Naive thymus-derived CD4-positive, alpha-beta T cell (primary cell): ENCODE measurements at places on chromosomes 7 and 10. TPM values are rescaled to one million over a fixed set of nuclear protein-coding genes. Genes with fewer than 3 reads are reported as not detected.

GRCh38 chr10:103244666-103245271 is 918 bp upstream of the RPEL1 start:
- peak; percentile 56 for DNase-seq
- no peaks in the 10 kb centered on the region for H3K27me3 ChIP-seq
- H3K4me3 ChIP-seq: no peak overlapping the region
- no peak overlapping the region for H3K27ac ChIP-seq
- H3K36me3 ChIP-seq: no peaks in the 10 kb centered on the region
- no peaks in the 10 kb centered on the region for H3K4me1 ChIP-seq

DNA sequence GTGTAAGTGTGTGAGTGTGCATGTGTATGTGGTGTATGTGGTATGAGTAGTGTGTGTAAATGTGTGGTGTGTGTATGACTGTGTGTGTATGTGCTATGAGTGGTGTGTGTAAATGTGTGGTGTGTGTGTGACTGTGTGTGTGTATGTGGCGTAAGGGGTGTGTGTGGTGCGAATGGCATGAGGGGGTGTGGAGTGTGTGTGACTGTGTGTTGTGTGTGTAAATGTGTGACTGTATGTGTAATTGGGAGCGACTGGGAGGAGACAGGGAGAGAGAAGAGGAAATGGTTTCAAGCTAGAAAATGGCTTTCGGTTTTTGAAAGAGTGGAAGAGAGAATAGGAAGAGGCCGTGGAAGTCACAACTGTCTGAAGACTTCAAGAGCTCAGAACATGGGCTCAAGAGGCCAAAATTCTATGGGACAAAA is 23.6 kb upstream of the GATAD1 start:
- no peak for DNase-seq
- no peaks in the 10 kb centered on the region for H3K36me3 ChIP-seq
- no peak overlapping the region for H3K4me3 ChIP-seq
- no peaks in the 10 kb centered on the region for H3K27me3 ChIP-seq
- H3K4me1 ChIP-seq: peaks cover 6% of the 10 kb centered on the region

DNA sequence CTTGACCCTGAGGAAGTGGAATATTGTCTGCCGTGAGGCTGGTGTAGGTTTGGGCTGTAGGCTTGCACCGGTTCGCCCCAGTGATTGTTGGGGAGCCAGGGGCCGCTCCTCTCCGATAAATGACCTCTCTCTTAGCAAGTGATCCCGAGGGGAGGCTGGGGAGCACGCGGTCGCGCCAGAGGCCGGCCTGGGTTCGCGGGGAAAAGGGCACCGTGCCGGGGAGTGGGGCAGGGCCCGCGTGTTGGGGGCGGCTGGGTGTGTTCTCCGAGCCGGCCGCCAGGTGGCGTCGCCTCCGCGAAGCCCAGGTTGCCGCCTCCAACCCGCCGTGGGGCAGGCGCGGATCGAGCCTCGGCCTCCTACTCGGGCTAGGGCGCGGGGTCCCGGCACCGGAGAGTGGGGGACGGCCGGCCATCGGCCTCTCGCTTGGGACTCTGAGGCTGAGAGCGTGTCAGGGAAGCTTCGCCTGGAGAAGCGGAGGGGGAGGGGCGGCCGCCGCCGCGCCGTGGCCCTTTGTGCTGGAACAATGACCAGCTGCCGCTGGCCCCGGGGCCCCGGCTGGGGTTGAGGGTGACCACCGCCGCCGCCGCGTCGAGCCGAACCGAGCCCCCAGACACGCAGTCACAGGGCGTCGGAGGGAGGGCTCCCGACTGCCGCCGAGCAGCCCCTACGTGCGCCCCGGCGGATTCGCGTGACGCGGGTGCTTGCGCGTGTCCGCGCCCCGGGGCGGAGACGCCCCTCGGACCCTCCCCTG is 442 bp upstream of the LZTS2 start:
- H3K36me3 ChIP-seq: peaks cover 22% of the 10 kb centered on the region
- H3K27me3 ChIP-seq: no peaks in the 10 kb centered on the region
- peak; percentile 87 for DNase-seq
- H3K4me3 ChIP-seq: peak overlapping the region; percentile 87
- H3K4me1 ChIP-seq: peaks cover 20% of the 10 kb centered on the region
- H3K27ac ChIP-seq: peak overlapping the region; percentile 99

DNA sequence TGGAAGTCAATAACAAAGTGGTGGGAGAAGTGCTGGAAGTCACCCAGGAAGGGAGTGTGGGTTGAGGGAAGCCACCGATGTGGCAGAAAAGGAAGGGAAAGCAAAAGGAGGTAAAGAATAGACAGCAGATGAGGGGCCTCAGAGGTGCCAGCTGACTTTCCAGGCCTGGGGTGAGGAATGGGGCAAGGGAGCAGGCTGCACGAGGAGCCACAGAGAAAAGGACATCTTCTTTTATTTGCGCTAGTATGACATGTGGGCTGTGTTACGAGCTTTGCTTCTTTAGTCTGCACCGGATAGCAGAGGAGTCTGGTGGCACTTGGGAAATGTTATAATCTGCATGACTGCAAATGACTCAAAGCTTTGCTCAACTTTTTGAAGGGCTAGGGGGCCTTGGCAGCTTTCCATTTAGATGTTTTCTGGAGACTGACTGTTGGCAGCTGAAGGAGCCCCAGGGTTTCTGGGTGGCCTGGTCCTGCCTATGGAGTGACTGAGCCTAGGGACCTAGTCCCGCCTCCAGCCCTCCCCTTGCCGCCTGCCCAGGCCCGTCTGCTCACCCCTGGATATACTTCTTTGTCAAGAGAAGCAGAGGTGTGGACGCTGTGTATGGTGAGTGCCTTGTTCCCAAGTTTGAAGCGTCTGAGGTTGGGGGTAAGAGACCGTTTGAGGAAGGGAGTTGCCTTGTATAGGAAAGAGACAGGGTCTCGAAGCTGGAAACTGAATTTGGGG is 5.1 kb downstream of the PRXL2A start:
- H3K27ac ChIP-seq: no peak overlapping the region
- DNase-seq: no peak
- no peaks in the 10 kb centered on the region for H3K36me3 ChIP-seq

Gene CCDC3
- polyA plus RNA-seq: not detected

DNA sequence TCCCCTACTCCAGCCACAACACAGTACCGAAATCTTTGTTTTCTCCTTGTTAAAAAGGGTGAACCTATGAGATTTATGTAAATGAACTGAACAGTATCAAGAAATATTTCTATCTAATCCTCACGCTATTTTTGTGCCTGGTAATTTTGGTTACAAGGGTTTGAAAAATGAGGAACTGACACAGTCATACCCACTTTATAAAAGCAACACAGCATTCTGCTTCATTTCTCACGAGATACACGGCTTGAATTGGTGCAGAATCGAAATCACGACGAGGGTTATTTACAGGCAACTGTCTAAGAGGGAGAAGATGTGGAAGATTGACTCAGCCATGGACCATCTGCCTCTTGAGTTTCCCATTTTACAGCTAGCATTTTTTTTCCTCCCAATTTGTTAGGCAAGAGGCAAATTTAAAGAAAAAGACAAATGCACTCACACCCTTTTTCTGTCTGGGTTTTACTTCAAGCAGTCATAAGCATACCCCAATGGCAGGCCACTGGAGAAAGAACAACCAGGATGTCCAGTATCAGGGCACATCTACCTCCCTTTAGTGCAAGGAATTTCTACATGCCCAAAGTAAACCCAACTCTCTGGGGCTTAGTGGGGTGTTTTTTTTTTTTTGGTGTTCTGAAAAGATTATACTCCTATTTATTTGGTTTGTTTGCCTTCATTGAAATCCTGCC is 108.1 kb downstream of the ITGB8 start:
- no peaks in the 10 kb centered on the region for H3K4me1 ChIP-seq
- no peak overlapping the region for H3K4me3 ChIP-seq
- H3K27me3 ChIP-seq: no peaks in the 10 kb centered on the region
- H3K27ac ChIP-seq: no peak overlapping the region

DNA sequence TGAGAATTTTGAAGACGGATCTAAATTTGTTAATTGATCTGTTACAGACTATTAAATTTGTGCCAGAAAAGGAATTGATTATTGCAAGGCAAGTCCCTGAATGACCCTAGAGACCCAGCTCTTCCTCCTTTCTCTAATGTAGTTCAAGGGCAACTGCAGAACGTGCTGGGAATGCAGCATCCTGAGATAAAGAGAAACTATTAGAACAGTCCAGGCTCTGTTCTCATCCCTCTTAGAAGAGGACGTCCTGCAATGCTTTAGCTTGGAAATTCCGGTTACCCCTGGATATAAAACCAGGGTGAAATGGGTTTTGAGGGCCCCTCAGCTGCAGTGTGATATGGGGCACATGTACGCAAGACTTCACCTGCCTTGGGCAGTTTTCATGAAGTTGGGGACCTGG is 67.3 kb downstream of the PTN start:
- H3K27ac ChIP-seq: no peak overlapping the region
- no peak overlapping the region for H3K4me3 ChIP-seq
- H3K4me1 ChIP-seq: no peaks in the 10 kb centered on the region
- H3K27me3 ChIP-seq: no peaks in the 10 kb centered on the region
- DNase-seq: no peak

Gene FAM13C
- polyA plus RNA-seq: not detected

Gene EBLN1
- not detected for polyA plus RNA-seq

- DNase-seq: peak; percentile 25
- H3K36me3 ChIP-seq: no peaks in the 10 kb centered on the region
- H3K4me3 ChIP-seq: peak overlapping the region; percentile 16
These were observed 84.8 kb upstream of the PHF14 start for GRCh38 chr7:10888861-10889260.

- H3K4me3 ChIP-seq: no peak overlapping the region
- DNase-seq: no peak
- H3K27me3 ChIP-seq: no peaks in the 10 kb centered on the region
- no peak overlapping the region for H3K27ac ChIP-seq
These were observed 237.1 kb downstream of the PRPF18 start for GRCh38 chr10:13823709-13824405.

Gene DLX5
- polyA plus RNA-seq: not detected

Gene SEMA3A
- polyA plus RNA-seq: 0.67 TPM

Gene HABP2
- polyA plus RNA-seq: not detected

DNA sequence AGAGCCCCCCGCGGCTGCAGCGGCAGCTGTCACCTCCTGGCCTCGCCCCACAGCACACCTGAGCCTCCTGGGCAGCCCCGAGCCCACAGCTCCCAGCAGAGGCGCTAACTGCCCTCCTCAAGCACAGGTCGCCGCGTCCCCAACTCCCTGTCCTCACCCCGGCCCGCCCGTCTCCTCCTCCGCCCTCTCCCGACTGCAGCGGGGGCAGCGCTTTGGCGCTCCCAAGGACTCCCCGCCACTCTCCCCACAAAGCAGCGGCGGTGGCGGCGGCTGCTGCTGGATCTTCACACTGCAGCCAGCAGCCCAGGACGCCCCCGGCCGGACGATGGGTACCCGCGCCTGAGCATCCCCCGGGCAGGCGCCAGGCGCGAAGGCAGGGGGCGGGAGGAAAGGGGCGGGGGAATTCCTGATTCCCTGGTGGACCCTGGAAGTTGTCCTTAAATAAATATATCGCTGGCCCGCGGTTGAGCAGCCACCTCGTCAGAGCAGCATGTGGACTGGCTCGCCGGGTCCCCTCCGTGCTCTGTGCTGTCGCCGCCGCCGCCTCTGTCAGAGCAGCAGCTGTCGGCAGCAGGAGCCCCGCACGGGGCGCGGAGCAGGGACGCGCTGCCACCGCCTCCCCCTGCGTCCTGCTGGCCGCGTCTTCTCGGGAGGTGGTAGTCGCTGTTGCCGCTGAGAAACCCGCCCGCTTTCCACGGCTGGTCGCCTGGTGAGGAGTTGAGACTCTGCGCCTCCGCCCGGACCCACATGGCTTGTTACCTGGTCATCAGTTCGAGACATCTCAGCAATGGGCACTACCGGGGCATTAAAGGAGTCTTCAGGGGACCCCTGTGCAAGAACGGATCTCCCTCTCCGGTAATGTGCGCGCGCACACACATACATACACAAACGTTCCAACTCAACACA is at the start of gene ZNF804B:
Gene ZNF804B (plus strand): TSS at position 471 of the 906 bp plus-strand sequence. CDS start 277 bp downstream, at position 748.
- H3K27me3 ChIP-seq: no peaks in the 10 kb centered on the region
- H3K4me1 ChIP-seq: no peaks in the 10 kb centered on the region
- no peak for DNase-seq
- H3K4me3 ChIP-seq: no peak within 1 kb of the TSS
- no peak within 1 kb of the TSS for H3K27ac ChIP-seq

GRCh38 chr7:84490661-84491060 is 296.1 kb upstream of the SEMA3A start:
- H3K4me3 ChIP-seq: no peak overlapping the region
- H3K4me1 ChIP-seq: no peaks in the 10 kb centered on the region
- H3K27ac ChIP-seq: no peak overlapping the region
- no peaks in the 10 kb centered on the region for H3K36me3 ChIP-seq
- no peaks in the 10 kb centered on the region for H3K27me3 ChIP-seq

DNA sequence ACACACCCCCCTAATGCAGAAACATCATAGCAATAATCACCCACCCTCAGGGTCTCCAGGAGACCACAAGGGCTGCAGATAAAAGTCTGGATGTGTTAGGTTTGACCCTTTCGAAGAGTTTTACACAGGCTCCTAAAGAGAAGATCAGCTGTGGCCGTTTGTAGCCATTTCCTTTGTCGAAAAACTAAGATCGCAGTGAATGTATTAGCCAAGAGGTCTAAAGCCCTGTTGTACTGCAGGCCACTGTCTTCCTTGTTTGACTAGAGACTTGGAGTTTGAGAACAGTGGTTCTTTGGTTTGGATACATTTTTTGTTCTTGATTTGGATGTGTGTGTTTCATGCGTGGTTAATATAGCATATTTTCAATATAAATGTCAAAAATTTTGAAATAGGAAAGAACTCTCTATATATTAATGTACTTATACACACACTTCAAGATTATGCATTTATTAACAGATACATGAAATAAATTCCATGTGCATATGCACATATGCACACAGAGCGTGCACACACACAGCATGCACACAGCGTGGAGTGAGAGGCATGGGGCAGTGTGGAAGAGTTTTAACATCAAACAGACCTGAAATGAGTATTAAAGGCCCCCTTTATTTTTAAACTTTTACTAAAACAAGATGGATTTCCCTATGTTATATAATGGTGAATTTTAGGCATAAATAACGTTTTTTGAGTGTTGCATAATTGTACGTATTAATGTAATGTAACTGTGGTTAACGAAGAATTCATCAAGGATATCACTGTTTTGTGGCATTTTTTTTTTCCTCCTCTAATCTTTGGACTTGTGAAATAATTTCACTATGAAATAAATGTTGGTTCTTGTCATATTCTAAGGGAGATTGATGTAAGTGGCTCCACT is 2.2 kb downstream of the IKZF1 start:
- no peaks in the 10 kb centered on the region for H3K36me3 ChIP-seq
- no peaks in the 10 kb centered on the region for H3K27me3 ChIP-seq
- H3K4me1 ChIP-seq: peaks cover 28% of the 10 kb centered on the region
- peak overlapping the region; percentile 84 for H3K4me3 ChIP-seq
- H3K27ac ChIP-seq: peak overlapping the region; percentile 90
- DNase-seq: no peak

DNA sequence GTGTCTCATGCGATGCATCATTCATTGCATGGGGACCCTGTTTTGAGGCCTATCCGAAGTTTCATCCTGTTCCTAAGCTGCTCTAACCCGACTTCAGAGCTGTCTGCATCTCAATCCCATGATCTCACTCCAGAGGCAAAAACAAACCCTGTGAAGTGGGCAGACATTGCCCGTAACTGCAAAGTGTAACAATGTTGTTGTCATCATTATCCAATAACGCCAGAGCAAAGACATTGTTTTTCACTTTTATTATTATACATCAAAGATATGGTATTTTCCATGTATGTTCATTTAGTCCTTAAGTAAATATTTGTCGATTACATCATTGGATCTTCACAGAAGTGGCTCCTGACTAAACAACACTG is 246.7 kb downstream of the KLF6 start:
- H3K4me1 ChIP-seq: no peaks in the 10 kb centered on the region
- H3K36me3 ChIP-seq: no peaks in the 10 kb centered on the region
- H3K4me3 ChIP-seq: no peak overlapping the region
- no peaks in the 10 kb centered on the region for H3K27me3 ChIP-seq
- H3K27ac ChIP-seq: no peak overlapping the region

- no peaks in the 10 kb centered on the region for H3K4me1 ChIP-seq
- H3K27ac ChIP-seq: no peak overlapping the region
- H3K27me3 ChIP-seq: no peaks in the 10 kb centered on the region
- H3K36me3 ChIP-seq: no peaks in the 10 kb centered on the region
- H3K4me3 ChIP-seq: no peak overlapping the region
- no peak for DNase-seq
These were observed 8.3 kb upstream of the SLC29A4 start for GRCh38 chr7:5274441-5274840.
